ENCODE measurements at places on chromosomes 13 and 19.

DNA sequence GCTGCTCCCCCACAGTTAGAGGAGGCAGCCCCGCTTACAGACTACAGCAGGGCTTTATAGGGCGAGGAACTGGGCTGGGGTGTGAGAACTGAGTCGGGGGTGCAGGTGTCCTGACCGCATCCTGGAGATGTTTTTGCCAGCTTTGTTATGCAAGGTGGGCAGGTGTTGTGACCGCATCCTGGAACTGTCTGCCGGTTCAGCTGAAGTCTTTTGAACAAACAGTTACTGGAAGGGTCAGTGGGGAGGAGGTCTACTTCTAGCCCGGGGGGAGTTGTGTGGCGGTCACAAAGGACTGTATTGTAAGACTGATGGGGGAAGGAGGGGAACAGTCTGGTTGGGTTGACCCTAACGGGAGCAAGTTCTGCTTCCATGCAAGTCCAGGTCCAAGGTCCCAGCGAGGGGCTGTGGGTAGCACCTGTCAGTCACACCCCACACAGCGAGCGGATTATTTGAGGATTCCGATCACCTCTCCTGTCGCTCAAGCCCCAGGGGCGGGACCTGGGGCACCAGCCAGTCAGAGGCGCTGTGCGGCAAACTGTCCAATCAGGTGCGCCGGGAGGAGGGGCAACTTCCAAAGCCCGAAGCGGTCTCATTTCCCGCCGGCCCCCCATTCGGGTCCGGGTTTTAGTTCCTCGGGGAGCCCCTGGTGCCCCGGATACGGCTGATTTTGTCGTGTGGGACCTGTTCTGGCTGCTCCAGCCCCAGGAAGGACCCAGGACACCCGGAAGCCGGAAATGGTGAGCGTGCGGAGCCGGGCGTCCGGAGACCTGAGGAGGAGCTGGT, at the start of gene ZNF101:
Gene ZNF101 (plus strand): TSS at position 610 of the 783 bp plus-strand sequence. CDS start 125 bp downstream, at position 735.
- DNase-seq: peak; percentile 85

DNA sequence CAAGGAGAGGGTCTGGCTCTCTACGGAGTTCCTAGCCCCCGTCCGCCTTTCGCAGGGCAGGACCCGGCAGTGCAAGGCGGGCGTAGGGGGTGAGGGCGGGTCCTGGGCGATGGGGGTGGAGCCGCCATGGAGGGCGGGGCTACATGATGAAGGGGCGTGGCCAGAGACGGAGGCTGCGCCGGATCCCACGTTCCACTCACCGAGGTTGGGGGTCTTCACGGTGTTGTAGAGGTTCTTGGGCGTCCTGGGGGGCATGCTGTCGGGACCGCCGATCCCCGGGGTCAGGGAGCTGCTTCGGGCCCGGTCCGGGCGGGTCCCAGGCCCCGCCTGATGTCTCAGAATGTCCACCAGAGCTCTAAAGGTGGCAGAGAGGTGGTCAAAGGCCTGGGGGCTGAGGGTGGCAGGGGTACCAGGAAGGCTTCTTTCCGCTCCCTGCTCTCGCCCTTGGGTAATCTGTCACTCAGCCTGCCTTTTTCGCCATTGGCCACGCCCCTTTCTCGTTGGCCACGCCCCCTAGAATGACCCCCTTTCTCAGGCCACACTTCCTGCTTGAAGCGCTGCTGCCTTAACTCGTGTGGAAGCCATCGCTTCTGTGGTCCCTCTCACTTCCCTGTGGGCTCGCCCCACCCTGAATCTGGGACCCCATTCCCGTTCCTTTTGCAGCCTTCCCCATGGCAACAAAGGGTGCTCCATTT, 2.5 kb downstream of the SHISA7 start:
- no peak for DNase-seq

- DNase-seq: no peak
Observed at GRCh38 chr13:109627649-109628048, 158.7 kb downstream of the IRS2 start.

- DNase-seq: no peak
Observed at GRCh38 chr19:8607386-8607785, 3.1 kb downstream of the ADAMTS10 start.

GRCh38 chr19:2425622-2426581, 1.5 kb downstream of the TIMM13 start:
- DNase-seq: no peak

- no peak for DNase-seq
Observed at GRCh38 chr19:29622166-29623070, 16.3 kb downstream of the POP4 start.

DNA sequence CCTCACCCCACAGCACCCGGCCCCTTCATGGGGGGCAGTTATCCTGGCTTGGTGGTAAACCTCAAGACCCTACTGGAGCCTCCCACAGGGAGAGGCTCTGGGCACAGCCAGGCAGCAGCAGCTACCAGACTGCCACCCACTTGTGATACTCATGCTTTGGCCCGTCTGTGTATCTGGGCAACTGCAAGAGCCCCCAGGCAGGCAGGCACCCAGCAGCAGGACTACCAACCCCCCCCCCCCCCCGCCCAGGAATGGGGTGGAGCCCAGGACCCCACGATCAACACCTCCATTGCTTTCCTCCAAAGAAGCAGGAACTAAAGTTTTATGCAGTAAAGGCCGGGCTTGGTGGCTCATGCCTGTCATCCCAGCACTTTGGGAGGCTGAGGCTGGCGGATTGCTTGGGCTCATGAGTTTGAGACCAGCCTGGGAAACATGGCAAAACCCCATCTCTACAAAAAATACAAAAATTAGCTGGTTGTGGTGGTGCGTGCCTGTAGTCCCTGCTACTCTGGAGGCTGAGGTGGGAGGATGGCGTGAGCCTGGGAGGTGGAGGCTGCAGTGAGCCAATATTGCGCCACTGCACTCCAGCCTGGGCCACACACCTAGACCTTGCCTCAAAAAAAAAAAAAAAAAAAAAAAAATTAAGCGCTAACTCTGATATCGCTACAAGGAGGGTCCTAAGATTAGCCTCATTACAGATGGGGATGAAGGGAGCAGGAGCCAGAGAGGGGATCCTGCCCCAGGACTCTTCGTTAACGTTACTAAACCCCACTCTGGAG, 1.1 kb upstream of the LYL1 start:
- DNase-seq: no peak

- DNase-seq: no peak
Observed at GRCh38 chr13:52405369-52405766, 604 bp downstream of the THSD1 start.

DNA sequence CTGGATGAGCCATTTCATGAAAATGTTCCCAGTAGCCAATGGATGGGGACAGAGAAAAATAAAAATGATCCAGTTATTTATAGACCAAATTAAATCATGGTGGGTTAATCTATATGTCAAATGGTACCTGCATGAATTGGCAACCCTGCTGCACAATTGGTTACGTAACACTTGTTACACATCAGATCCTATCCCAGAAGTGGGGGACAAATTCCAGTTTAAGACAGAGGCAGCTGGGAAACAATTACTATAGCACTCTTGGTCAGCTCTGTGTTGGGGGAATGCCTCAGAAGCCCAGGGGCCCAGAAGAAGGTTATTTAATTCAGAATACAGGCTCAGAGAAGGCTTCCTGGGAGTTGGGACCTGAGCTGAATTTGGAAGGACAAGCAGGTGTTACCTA, 81.1 kb upstream of the FLT1 start:
- DNase-seq: no peak

- DNase-seq: no peak
Observed at GRCh38 chr13:80668452-80668851, 327.5 kb upstream of the SPRY2 start.

DNA sequence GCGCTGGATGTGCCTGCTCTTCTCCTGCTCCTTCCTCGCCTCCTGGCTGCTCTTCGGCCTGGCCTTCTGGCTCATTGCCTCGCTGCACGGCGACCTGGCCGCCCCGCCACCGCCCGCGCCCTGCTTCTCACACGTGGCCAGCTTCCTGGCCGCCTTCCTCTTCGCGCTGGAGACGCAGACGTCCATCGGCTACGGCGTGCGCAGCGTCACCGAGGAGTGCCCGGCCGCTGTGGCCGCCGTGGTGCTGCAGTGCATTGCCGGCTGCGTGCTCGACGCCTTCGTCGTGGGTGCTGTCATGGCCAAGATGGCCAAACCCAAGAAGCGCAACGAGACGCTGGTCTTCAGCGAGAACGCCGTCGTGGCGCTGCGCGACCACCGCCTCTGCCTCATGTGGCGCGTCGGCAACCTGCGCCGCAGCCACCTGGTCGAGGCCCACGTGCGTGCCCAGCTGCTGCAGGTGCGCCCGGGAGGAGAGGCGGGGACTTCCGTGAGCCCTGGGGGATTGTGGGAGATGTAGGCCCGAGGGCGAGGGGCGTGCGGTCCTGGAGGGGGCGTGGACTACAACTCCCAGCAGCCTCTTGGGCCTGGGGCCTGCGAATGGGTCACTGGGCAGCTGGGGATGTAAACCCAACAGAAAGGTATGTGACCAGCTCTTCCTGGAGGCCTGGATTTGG, 6.7 kb downstream of the KCNJ14 start:
- DNase-seq: no peak

DNA sequence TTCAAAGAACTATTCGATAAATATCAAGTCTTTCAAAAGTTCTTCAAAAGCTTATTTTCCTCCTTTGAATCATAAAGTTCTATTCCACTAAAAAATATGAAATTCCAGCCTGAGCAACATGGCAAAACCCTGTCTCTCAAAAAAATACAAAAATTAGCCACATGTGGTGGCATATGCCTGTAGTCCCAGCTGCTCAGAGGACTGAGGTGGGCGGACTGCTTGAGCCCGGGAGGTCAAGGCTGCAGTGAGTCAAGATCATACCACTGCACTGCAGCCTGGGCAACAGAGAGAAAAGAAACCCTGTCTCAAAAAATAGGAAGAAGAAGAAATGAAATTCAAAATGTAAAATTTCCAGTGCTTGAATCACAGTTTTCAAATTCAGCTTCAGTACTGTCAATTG, 24.6 kb downstream of the CAB39L start:
- no peak for DNase-seq

GRCh38 chr19:46976845-46977320, 42.8 kb upstream of the NPAS1 start:
- no peak for DNase-seq

- DNase-seq: no peak
Observed at GRCh38 chr13:20799726-20800416, 26.1 kb upstream of the EEF1AKMT1 start.

- DNase-seq: no peak
Observed at GRCh38 chr13:32432856-32433255, 4.9 kb upstream of the N4BP2L1 start.

DNA sequence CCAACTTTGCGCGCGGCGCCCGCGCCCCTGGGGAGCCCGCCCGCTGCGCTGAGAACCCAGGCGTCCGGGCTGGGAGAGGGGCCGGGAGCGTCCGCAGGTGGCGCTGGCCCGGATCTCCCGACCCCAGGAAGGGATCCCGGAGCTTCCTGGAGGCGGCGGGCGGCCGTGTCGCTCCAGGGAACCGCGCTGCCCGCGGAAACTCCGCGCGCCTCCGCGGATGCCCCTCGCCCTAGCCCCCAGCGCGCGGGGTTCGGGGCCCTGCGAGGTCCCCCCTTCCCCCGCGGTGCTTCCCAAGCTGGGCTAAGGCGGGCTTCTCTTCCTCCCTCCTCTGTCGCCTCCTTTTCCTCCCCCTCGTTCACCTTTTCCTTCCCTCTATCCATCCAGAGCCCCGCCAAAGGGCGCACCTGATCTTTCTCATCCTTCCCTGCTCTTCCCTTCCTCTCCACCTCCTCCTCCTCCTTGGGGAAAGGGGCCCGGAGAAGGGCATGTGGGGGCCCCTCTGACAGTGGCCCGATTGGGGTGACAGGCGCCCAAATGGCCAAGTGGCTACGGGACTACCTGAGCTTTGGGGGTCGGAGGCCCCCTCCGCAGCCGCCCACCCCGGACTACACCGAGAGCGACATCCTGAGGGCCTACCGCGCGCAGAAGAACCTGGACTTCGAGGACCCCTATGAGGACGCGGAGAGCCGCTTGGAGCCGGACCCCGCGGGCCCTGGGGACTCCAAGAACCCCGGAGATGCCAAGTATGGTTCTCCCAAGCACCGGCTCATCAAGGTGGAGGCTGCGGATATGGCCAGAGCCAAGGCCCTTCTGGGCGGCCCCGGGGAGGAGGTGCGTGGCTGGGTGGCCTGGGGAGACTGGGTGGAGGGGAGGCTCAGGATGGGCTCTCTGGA, 710 bp downstream of the SHD start:
- DNase-seq: no peak

GRCh38 chr13:77907666-77908341, 10.8 kb downstream of the EDNRB start:
- DNase-seq: no peak

GRCh38 chr19:46974181-46974580, 45.5 kb upstream of the NPAS1 start:
- DNase-seq: no peak

DNA sequence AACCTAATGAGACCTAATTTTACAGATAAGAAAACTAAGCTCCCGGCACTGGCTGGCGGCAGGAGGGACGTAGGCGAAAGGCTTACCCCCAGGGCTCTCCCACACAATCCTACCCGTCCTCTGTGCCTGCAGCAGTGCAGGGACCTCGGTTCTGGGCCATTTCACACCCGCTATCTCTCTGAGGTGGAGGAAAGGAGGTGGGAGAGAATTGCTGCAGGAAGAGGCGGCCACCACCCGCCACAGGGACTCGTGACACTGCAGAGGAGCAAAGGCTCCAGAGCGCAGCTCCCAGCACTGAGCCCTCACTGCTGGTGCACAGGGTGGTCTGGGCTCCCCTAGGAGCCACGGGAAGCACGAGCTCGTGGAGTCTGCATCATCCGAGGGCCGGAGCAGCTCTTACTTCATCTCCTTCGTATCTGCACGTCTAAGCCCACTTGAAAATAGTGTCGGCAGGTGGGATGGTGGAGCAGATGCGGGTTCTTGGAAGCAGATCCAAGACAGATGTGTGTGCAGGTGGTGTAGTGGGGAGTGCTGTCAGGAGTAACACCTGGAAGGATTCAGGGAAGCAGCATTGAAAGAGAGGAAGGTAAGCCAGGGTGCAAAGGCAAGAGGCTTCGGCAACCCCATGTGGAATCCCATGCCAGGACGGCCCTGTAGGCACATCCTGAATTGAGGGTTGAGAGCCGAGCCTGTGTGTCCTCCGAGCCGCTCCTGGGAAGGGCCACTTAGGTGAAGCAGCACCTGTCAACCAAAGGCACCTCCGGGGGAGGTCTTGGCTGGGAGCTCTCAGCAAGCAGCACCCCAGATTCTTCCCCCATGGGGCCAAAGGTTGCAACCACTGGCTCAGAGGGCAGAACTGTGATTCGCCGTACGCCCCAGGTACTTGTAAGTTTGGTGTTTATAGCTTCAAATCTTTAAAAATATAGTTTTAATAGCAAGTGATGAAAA, 115.8 kb upstream of the SPACA7 start:
- DNase-seq: no peak

GRCh38 chr19:39152066-39152465, 26.5 kb downstream of the PAK4 start:
- no peak for DNase-seq

- DNase-seq: no peak
Observed at GRCh38 chr13:78827471-78827870, 168.5 kb upstream of the OBI1 start.

Measured in stimulated activated CD8-positive, alpha-beta memory T cell treated with anti-CD3 and anti-CD28 coated beads, Interleukin-7, amount 100 ng/mL, for 1 hour (primary cell).